Large intestine (tissue), 12 donors: ENCODE measurements at places on chromosomes 16 and 17. TPM values are rescaled to one million over a fixed set of nuclear protein-coding genes. Genes with fewer than 3 reads are reported as not detected.

- no peaks in the 10 kb centered on the region for H3K4me1 ChIP-seq
- no peak for DNase-seq
- no peak overlapping the region for H3K27ac ChIP-seq
- no peaks in the 10 kb centered on the region for H3K27me3 ChIP-seq
- H3K36me3 ChIP-seq = peaks cover 3% of the 10 kb centered on the region
Measured at GRCh38 chr17:74818291-74818938, 41.3 kb downstream of the GRIN2C start.

GGA2 gene
- 88.5 TPM for polyA plus RNA-seq

ARHGDIG gene
- polyA plus RNA-seq = 4.5 TPM

DNA sequence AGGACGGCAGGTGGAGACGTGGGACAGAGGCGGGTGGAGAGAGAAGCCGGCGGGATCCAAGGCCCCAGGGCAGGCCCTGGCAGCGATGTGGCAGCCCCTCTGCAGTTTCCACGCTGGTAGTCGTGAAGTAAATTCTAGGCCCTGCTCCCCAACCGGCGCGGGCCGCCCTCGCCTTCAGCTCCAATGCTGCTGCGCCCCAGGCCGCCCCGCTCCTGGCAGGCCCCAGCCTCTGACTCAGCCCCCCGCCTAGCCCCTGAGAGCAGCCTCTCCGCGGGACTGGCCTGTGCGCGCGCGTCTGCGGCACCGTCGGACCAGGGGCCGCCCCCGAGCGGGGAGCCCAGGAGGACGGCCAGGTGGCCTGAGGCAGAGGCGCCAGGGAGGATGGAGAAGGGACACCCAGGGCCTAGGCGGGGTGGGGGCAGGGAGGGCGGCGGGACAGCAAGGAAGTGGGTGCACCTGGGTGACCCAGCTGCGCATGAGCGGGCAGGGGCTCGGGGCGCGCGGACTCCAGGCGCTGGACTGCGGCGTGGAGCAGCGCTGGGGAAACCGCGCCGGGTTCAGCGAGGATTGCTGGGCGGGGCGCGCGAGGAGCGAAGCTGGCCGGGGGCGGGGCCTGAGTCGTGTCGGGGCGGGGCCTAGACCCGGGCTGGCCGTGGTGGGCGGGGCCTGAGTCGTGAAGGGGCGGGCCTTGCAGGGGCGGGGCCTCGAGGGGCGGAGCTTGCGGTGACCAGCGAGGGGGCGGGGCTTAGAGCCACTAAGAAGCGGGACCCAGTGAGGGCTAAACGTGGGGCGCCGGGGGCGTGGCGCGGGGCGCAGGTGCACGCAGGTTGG is 29.6 kb downstream of the ZNF778 start:
- H3K4me1 ChIP-seq = peaks cover 5% of the 10 kb centered on the region
- H3K27me3 ChIP-seq = peaks cover 2% of the 10 kb centered on the region
- H3K4me3 ChIP-seq = peak overlapping the region; percentile 27

HYDIN gene
- polyA plus RNA-seq = 3.2 TPM
